SJSA1 (cell line): ENCODE measurements at places on chromosomes 16 and 17. TPM values are rescaled to one million over a fixed set of nuclear protein-coding genes. Genes with fewer than 3 reads are reported as not detected.
A peak's percentile ranks its signal among the peaks of the same experiment; 100 is the strongest.

DNA sequence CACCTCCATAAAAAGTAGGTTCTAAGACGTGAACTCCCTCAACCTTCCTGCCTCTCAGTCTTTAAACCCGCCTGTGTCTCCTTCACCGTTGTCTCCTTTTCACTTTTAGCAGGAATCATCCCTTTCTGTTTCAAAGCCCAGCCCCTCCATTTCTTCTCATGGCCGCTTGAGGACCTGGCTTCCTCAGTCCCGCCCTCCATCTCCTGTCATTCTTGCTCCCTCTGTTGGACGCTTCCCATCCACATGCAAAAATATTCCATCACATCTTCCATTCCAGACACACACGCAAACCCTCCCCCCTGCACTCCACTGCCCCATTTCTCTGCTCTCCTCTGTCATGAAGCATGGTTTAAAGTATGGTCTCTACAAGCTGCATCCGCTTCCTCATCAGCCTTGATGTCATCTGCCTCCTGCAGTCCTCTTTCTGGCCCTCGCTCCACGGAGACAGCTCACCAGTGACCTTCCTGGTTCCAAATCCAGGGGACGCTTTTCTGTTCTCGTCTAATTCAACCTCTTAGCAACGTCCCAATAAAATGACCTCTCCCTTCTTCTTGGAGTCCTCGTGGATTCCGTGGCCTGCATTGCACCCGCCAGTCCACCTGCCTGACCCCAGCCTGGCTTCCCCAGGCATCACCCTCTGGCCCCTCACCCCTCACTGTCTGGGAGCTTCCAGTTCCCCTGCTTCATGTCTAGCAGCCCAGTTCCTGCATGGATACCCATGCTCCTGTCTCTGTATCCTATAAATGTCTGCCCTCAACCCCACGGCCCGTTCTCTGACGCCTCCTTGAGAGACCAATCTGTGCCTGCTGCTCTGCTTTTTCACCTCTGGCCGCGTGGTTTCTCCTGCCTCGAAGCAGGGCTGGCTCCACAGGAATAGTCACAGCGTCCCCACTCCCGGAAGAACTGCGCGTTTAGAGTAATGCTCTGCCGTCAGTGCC is 26.2 kb downstream of the ANKRD40 start:
- H3K36me3 ChIP-seq: no peaks in the 10 kb centered on the region
- peaks cover 15% of the 10 kb centered on the region for H3K4me1 ChIP-seq
- peak; percentile 80 for DNase-seq

FAM20A gene
- total RNA-seq: not detected in 2 replicates

- no peak overlapping the region for H3K4me3 ChIP-seq
- H3K27me3 ChIP-seq: no peaks in the 10 kb centered on the region
- H3K4me1 ChIP-seq: no peaks in the 10 kb centered on the region
- H3K27ac ChIP-seq: no peak overlapping the region
Measured at GRCh38 chr16:28897826-28898225, 19.5 kb downstream of the ATP2A1 start.

CDYL2 gene
- total RNA-seq: 2.5 and 15.1 TPM in 2 replicates

DNA sequence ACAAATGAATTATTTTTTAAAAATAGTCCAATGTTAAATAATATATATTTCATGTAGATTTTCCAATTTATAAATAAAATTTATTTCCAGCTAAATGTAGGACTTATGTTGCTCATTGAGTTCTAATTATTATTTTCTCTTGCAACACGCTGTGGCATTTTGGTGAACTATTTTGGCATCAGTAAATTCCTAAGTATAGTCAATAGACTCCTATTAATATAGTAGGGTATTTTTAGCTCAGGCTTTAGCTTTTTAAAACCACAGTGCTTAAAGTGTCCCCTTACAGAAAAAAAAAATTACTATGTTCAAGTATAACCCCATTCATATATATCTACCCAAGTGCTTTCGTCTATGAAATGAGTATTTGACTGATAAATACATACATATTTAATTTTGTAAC is 919.2 kb upstream of the SOX9 start:
- no peak overlapping the region for H3K27ac ChIP-seq
- no peaks in the 10 kb centered on the region for H3K36me3 ChIP-seq
- H3K4me3 ChIP-seq: no peak overlapping the region
- DNase-seq: no peak
- no peaks in the 10 kb centered on the region for H3K27me3 ChIP-seq

DNA sequence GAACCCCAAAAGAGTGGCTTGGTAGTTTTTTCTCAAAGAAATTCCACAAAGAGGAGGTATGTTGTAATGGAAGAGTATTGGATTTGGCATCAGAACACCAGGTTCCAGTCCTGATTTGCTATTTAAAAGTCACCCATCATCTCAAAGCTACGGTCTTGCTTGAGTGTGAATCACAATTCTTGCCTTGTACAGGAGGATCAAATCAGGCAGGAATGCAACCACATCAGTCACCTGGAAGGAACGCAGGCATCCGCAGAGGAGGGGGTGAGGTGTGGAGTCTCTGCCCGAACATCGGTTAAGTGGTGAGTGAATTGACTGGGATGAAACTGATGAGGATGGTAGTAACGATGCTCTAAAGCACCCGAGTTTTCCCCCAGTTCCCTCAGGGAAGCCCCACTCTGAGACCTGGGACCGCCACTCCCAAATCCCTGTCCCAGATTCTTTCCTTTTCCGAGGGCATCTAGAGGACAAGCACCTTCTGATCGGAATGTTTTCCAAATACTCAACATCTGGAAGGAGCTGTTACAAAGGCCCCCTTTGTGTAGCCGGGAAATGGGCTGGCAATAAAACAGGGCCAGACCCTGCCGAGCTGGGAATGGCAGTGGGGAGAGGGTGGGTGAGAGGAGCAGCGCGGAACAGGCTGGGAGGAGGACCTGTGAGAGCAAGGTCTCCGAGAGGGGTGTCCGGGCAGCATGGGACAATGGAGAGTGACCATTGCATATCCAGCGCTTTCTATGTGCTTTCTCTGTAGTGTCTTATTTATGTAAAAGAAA is 469.6 kb downstream of the SLC39A11 start:
- H3K27me3 ChIP-seq: no peaks in the 10 kb centered on the region
- no peaks in the 10 kb centered on the region for H3K36me3 ChIP-seq
- DNase-seq: no peak
- no peak overlapping the region for H3K27ac ChIP-seq
- no peaks in the 10 kb centered on the region for H3K4me1 ChIP-seq
- H3K4me3 ChIP-seq: no peak overlapping the region

TRPV2 gene
- total RNA-seq: 0.47 TPM in 1 of 2 replicates, not detected in the other

MT1F gene
- total RNA-seq: not detected in 2 replicates

DNA sequence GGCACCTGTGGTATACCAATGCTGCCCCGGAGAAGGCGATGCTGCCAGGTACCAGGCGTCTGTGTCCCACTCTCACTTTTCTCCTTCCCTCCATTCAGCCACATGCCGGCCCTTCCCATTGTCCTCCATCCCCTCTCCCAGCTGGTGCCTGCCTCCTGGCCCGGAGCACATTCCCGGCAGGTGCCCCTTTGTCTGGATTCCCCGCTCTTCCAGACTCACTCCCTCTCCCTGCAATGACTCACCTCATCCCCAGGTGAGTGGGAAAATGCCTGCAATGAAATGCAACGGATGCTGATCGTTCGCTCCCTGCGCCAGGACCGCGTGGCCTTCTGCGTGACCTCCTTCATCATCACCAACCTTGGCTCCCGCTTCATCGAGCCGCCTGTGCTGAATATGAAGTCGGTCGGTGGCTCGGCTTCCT is 10.4 kb upstream of the KDM6B start:
- H3K4me3 ChIP-seq: no peak overlapping the region
- no peaks in the 10 kb centered on the region for H3K4me1 ChIP-seq
- no peak overlapping the region for H3K27ac ChIP-seq

KRTAP9-2 gene
- not detected in 2 replicates for total RNA-seq

- H3K27me3 ChIP-seq: no peaks in the 10 kb centered on the region
- H3K27ac ChIP-seq: no peak overlapping the region
- H3K4me3 ChIP-seq: no peak overlapping the region
- DNase-seq: no peak
Measured at GRCh38 chr17:80882926-80883685, 108.5 kb upstream of the CHMP6 start.

GRCh38 chr17:74218436-74218835 is 5.1 kb downstream of the TTYH2 start:
- no peak overlapping the region for H3K27ac ChIP-seq
- H3K4me3 ChIP-seq: no peak overlapping the region
- H3K36me3 ChIP-seq: no peaks in the 10 kb centered on the region

DNA sequence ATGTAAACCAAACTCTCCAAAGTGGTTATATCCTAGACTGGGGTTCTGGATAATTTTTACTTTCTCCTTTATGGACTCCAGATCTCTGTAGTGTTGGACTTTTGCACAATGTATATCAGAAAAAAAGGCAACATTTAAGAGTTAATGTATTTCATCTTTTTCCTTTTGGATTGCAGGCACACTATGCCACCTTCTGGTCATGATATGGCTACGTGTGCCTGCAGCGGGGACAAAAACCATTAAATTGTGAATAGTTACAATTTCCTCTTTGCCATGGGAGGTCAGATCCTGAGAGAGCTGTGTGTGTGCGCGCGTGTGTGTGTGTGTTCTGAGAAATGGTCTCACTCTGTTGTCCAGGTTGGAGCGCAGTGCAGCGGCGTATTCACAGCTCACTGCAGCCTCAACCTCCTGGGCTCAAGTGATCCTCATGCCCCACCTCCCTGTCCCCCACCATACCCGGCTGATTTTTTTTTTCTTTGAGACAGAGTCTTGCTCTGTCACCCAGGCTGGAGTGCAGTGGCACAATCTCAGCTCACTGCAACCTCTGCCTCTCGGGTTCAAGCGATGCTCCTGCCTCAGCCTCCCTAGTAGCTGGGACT is 4.3 kb upstream of the SGF29 start:
- H3K36me3 ChIP-seq: no peaks in the 10 kb centered on the region
- no peak for DNase-seq
- 0 out of 2 replicates have a peak, but pooled peaks cover 3% of the 10 kb centered on the region for H3K27me3 ChIP-seq
- H3K4me1 ChIP-seq: peaks cover 2% of the 10 kb centered on the region
- no peak overlapping the region for H3K27ac ChIP-seq
- H3K4me3 ChIP-seq: no peak overlapping the region

SEZ6L2 gene
- 13.2 and 13.8 TPM in 2 replicates for total RNA-seq
